Effector memory CD4-positive, alpha-beta T cell (primary cell): ENCODE measurements at places on chromosomes 3 and 15.

GRCh38 chr3:42533161-42533897, 30.9 kb downstream of the VIPR1 start:
- DNase-seq: no peak

DNA sequence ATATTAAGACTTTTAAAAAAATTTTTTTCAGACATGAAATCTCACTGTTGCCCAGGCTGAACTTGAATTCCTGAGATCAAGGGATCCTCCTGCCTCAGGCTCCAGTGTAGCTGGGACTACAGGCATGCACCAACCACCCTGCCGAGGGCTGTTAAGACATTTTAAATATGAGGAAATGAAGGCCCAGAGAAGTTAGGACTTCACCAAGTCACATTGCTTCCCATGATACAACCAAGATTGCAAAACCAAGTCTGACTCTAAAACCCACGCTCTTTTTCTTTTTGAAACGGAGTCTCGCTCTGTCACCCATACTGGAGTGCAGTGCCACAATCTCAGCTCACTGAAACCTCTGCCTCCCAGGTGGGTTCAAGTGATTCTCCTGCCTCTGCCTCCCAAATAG, 28.0 kb downstream of the PTPN9 start:
- no peak for DNase-seq

GRCh38 chr3:114823061-114823460, 324.0 kb downstream of the ZBTB20 start:
- DNase-seq: no peak

- peak; percentile 84 for DNase-seq
Measured at GRCh38 chr3:12967606-12968351, 105.5 kb downstream of the IQSEC1 start.

- no peak for DNase-seq
Measured at GRCh38 chr15:64006642-64007041, 39.6 kb downstream of the DAPK2 start.

DNA sequence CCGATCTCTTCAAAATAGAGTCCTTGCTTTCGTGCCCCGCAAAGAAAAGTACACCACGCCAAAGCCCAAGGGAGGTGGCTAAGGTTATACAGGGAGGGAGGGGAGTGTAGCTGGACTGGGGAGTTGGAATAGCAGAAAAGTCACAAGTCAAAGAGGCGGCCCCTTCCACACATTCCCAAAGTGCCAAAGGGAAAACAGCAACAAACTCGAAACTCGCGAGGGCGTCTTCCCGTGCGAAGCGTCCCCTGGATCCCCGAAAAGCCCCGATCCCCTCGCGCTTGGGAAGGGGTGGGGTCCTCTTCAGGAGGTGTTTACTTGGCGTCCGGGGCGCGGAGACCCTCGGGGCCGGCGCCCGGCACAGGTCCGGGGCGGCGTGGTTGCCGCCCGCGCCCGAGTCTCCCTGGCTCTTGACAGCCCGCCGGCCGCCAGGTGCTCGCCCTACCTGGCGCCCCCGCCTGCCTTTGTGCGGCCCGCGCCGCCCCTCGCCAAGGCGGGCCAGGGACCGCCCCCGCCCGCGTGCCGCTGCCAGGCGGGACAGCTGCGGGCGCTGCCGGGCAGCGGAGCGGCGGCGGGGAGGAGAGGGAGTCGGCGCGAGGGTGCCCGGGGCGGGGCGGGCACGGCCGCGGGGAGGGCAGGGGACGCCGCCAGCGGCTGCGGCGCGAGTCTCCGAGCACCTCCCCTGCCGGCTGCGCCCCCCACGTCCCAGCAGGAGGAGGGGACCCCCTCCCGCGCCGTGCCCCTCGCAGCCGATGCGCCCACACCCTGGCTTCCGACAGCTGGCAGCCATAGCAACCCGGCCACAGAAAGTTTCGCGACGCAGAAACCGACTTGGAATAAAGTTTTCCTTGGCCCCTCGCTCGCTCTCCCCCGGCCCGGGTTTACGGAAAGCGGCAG, 966 bp downstream of the MYO1E start:
- DNase-seq: no peak

- DNase-seq: no peak
Measured at GRCh38 chr3:61060411-61060861, 190.8 kb downstream of the FHIT start.
